NCI-H748 treated with DMSO at 0.1 percent for 48 hours (cell line): ENCODE measurements at places on chromosomes 7 and 10.

DNA sequence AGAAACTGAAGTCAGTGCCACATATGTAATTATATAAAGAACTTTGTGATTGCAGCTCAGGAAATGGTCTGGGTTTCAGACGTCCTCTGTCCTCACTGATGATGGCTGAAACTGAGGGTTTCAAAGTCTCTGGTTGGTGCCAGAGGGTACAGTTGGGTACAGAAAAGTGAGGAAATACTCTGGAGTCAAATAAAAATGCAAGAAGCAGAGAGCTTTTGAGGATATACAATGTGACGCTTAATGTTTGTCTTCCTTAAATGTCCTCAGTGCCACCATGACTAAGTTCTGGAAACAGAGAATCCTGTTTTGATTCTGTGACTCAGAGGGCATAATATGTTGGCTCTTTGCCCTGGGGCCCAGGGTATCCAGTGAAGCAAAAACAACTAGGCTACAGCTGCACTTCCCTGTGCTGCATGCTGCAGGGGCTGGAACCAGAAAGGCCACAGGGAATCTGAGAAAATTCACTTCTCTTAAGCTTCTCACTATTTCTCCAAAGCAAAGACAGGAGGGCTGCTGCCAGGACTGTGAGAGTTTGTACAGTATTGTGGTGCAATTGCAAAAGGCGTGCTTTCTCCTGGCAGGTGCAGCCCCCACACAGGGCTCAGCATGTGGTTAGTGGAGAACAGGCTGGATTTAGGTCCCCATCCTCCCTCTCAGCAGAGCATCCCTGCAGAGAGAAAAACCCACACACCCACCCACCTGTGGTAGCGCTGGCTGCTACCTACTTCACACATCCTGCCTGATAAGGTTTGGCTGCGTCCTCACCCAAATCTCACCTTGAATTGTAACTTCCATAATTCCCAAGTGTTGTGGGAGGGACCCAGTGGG is 169.5 kb upstream of the SVIL start:
- no peak for DNase-seq

DNA sequence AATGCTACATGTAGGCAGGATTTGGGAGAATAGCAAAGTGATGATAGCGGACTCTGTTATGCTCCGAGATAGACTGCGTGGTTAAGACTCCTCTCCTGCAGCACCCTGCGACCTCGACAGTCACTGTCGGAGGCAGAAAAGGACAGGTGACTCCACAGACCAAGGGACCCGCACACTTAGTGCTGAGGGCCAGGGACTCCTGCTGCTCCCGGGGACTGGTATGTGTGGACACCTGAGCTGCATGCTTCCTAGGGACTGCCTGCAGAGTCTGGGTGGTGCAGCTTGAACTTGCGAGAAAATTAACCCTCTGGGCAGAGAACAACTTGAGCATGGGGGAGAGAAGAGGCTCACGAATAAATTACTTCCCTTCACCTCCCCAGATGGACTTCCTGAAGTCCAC is 407.1 kb upstream of the PFKP start:
- DNase-seq, result peak; percentile 3

DNA sequence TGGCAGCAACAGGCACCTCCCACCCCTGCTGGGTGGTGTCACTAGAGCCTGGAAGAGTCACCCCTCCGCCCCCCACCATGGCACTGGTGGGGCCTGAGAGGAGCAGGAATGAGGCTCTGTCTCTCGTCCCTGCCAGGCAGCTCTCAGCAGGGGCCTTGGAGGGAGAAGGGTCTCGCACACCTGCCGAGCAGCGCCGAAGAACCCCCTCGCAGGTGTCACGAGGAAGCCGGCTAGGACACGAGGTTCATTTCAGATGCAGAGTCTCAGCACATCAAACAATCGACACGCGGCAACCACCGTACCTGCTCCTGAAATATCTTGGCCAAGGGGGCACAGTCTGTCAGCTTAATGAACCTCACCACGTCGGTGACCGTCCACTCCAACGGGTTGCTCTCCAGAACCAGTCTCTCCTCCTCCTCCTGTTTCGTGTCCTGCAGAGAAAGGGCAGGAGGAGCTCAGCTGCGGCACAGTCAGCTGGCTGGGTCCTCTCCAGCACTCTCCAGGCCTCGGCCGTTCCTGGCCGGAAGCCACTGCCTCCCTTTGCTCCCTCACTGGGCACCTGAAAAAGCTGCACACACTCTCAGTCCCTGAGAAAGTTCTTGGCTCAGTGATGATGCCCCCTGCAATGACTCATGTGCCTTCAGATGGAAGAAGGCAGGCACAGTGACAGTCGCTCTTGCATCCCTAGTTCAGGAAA is 240.1 kb downstream of the SFMBT2 start:
- DNase-seq, result no peak

DNA sequence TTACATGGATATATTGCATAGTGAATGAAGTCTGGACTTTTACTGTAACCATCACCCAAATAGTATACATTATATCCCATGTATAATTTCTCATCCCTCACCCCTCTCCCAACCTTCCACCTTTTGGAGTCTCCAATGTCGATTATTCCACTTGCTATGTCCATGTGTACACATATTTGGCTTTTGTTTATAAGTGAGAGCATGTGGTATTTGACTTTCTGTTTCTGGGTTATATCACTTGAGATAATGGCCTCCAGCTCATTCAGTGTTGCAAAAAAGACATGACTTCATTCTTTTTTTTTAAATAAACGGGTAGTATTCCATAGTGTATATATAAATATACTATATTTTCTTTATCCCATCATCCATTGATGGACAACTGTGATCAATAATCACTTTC is 288.6 kb upstream of the BMPER start:
- DNase-seq, result no peak

- no peak for DNase-seq
These were observed 708.1 kb downstream of the GRID1 start for GRCh38 chr10:85658518-85658917.

DNA sequence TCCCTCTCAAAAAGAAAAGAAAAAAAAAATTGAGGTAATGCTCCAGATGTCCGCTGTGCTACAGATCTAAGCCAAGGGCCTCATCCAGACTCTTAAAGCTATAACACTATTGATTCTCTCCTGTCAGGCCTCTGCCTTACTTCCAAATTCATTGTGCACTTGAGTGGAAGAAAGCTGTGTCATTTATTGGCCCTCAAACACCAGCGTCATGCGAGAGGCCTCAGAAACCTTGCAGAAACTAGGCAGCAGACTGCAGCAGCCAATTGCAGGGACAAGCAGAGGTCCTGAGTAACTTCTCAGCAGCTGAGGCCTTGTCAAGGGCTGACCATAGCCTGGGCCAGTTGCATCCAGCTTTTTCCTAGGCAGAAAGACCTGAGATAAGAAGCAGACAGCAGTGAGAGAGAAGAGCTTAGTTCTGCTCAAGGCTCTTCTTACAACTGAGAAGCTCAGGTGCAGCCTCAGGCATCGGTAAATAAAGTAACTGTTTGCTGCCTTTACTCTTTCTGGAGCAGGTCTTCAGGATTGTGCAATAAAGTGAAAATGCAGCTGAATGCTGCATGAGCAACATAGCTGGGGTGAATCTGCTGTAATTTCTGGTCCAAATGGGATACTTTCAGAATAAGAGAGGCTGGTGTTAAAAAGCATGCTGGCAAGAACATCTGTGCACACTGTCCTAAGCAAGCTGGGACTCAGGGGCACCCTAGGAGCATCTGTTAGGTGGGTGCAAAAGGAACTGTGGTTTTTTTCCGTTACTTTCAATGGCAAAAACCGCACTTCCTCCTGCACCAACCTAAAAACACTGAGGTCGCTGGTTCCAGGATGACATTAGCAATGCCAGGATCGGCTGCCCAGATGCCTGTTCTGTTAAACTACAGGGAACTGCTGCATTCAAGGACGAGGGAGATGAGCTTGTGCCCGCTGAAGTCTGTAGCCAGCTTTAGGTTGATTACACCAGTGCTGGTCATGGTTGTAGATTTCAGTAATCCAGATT is 181.8 kb upstream of the PFKP start:
- DNase-seq, result no peak

DNA sequence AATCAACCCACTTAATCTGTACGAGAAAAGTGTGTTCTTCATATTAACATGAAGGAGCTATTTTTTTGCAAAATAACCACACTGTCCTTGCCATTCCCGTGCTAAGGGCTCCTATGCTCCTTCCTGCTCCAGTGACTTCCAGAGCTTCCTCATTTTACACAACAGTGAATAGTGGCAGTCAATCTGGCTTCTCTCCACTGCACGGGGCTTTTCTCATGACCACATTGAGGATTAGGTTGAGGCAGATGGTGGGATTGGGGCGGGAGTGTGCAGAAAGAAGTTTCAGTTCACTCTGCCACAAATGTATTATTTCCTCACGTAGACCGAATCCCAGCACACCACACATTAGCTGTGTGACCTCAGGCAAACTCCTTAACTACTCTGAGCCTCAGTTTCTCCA is 235.1 kb downstream of the ARHGAP12 start:
- DNase-seq, result no peak

DNA sequence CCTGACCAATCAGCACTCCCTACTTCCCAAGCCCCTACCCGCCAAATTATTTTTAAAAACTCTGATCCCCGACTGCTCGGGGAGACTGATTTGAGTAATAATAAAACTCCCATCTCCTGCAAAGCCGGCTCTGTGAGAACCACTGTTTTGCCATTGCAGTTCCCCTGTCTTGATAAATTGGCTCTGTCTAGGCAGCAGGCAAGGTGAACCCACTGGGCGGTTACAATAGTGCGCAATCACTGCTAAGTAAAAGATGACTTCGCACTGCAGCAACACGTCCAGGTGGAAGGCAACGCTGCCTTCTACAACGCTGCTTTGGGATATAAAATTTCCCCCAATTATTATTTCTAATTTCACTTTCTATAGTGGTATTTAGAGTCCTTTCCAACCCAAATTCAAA is 8.9 kb downstream of the SLC37A3 start:
- DNase-seq, result no peak

DNA sequence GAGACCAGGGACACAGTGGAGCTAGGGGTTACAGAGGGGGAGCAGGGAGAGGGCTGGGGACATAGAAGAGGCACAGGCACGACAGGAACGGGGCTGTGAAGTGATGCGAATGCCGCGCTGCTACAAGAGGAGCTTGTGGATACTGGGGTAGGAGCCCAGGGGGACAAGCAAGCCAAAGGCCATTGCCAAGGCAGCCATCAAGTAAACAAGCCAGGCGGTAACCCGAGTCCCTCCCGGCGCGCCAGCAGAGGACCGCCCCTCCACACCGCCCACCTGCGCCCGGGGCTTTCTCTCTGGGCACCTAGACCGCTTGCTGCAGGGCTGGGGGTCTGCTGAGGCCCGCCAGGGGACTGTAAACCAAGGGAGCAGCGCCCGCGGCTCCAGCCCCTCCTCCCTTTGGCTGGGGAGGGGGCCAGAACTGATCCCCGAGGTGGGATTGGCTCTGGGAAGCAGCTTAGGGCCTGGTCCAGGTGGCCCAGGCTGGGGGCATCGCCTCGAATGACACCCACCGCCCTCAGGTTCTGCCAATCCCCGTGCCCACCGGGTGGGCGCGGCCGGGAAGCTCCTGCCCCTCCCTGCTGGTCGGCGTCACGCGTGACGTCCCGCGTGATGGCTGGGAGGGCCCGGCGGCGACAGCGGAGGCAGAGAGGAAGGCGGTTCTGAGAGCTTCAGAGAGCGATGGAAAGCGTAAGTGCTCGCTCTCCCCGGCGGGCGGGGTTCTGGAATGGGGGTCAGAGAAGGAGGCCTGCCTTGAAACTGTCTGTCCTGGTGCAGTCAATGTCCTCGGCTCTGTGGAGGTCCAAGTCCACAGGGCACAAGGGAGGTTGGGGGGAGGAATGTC is 982 bp downstream of the SFXN3 start:
- peak; percentile 15 for DNase-seq

- no peak for DNase-seq
These were observed 36.6 kb downstream of the ERCC6 start for GRCh38 chr10:49502358-49502757.

DNA sequence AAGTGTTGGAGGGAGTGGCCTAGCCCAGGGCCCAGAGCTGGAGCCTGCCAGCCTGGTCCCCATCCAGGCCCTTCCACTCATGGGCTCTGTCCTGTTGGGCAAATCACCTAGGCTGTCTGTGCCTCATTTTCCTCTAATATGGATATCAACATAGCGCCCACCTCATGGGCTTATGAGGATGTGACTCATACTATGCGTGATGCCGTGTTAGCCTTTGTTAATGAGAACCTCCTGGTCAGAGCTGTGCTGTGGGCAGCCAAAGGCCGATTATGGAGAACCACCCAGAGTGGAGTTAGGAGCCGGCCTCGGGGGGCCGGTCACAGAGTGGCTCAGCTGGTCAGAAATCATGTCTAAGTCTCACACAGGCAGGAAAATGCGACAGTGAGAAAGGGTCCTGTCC is 306.4 kb downstream of the PAXIP1 start:
- no peak for DNase-seq

GRCh38 chr10:71727105-71727737 is 7.6 kb upstream of the C10orf105 start:
- DNase-seq, result no peak

DNA sequence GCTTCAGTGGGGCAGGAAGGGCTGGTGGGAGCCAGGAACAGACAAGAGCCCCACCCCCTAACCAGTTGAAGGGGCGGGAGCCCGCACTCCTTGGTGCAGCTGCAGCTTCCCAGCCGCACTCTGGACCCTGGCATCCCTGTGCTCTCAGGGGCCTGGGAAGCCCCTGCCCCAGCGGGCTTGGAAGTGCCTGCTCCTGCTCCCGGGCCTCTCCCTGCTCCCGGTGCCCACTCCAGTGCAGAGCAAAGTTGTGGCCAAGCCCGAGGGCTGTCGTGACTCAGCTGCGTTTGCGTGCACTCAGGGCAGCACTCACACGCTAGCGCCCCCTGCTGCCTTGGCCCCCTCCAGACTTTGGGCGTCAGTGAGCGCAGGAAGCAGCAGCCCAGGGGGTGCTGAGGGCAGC is 883.8 kb downstream of the LRMDA start:
- DNase-seq, result no peak

DNA sequence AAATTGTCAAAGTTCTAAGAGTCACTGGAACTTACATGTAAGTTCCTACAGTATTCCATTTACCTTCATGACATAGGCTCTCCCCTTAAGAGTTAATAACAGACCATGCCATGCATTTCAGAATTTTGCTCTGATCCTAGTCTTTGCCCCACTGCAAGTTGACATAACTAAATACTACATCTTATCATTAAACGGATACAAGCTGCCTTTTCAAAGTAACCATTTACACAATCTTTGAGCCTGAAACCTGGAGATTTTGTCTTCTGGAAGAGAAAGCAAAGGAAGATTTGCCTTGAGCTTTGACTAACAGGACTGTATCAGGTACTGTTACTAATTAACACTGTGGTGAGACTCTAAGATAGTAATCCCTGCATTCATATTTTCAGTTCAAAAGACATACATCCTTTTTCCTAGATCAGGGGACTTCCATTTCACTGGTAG is 9.3 kb upstream of the AKR1D1 start:
- no peak for DNase-seq

GRCh38 chr10:114000457-114001010 is 43.1 kb upstream of the ADRB1 start:
- no peak for DNase-seq

GRCh38 chr10:36462194-36462593 is 663.2 kb upstream of the ANKRD30A start:
- no peak for DNase-seq

- peak; percentile 16 for DNase-seq
These were observed 3.4 kb downstream of the KCNIP2 start for GRCh38 chr10:101840102-101840684.
